ENCODE measurements at places on chromosomes 5 and 9.

DNA sequence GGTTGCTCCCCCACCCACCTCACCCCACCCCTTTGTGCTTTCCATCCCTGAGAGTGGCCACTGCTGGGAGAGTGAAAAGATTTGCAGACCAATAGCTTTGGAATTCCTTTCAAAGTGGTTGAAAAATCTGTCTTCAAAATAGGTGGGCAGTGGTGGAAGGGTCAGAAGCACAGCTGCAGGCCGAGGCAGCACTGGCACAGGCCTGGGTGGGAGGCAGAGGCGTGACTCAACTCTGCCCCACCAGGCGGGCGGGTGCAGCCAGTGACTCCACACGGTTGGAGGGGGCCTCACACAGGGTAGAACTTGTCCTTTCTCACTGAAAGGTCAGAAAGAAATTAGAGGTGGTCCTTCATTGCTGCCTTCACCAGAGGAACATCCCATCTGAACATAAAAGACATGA is 214.9 kb upstream of the TBCA start:
- DNase-seq: no peak

DNA sequence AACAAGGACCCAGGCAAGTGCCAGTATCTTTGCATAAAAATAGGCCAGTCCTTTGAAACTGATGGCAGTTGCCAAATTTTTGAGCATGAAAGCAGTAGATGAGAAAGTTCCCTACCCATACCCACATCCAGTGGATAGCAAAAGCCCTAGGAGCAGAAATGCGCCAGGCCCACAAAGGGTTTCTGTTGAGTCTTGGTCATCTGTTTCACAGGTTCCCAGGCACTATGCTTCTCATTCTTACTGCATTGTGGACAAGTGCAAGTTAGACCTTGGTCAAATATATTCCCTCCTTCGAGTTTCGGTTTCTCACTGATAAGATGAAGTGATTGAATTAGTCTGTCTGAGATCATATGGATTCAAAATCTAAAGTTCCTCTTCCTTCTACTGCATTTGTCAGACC is 152.3 kb downstream of the NR3C1 start:
- DNase-seq: no peak

- DNase-seq: no peak
Observed at GRCh38 chr5:156459812-156460385, 132.9 kb downstream of the SGCD start.

DNA sequence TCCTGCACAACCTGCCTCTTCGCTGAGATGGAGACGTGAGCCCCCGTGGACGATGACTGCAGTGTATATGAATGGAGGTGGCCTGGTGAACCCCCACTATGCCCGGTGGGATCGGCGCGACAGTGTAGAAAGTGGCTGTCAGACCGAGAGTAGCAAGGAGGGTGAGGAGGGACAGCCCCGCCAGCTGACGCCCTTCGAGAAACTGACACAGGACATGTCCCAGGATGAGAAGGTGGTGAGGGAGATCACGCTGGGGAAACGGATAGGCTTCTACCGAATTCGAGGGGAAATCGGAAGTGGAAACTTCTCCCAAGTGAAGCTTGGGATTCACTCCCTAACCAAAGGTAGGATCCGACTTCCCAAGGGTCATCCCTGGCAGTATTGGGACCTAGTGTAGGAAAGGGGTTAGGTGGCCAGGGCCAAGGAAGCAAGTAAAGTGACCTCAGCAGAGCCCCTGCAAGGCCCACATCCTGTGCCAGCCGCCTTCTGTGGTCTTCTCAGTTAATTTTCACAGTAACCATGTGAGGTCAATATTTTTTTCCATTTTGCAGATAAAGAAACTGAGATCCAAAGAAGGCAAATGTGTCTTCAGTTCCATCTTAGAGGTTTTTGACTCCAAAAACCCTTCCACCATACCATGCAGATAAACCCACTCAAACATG is 53.8 kb downstream of the NIM1K start:
- DNase-seq: no peak

All from HFF-Myc (cell line).